ENCODE measurements at places on chromosomes 5 and 9.

- DNase-seq = no peak
Measured at GRCh38 chr5:122358372-122358979, 46.4 kb downstream of the SNCAIP start.

DNA sequence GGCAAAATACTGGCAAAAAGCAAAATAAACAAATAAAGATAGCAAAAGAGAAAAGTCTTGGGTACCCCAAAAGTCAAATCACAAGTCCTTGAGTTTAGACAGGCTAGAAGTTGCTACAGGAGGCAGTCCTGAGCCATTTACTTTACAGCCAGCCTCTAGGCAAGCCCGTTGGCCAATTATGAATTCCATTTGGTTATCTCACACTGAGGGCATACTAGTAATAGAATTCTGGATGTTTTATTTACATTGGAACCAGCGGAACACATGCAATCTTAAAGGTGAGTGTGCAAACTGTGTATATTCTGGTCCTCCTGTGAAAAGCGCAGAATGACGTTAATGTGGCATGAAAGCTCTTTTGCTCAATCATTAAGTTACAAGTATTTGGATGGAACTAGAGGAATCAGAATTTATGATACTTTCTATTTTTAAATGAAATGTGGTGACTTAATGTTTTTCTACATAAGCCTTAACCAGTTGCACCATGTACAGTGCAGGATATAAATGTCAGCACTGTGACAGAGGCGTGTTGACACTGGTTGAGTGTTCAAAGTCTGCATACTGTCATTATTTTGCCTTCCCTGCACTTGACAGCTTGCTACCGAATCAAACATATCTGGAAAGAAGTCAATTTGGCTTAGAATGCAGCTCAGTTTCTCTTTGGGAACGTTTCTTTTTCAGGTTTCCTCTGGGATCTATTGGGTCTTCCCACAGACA, 7.9 kb downstream of the GDNF start:
- no peak for DNase-seq

GRCh38 chr5:180107005-180107404, 35.4 kb upstream of the RNF130 start:
- no peak for DNase-seq

GRCh38 chr5:84724683-84725082, 340.0 kb upstream of the EDIL3 start:
- DNase-seq = no peak

DNA sequence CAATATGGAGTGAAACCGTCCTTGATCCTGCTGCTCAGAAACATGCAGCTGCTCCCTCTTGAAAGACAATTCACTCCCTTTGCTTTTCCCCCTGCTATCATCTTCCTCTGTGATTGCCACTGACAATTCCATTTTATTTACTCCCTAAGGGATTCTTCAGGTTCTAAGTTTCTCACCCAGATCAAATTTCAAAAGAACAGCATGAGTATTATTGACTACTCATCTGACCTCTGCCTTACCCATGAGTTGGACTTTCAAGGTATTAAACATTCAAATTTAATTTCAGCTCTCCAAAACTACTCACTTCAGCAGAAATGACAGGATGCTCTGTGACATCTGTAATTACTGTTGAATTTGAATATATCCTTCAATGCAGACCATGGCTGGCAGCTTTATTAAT, 236.5 kb upstream of the HAPLN1 start:
- no peak for DNase-seq

GRCh38 chr9:121676926-121677325, 25.5 kb downstream of the DAB2IP start:
- no peak for DNase-seq

GRCh38 chr5:39758426-39758825, 333.6 kb upstream of the DAB2 start:
- DNase-seq = no peak

GRCh38 chr9:106880863-106881262, 17.9 kb downstream of the ZNF462 start:
- no peak for DNase-seq

DNA sequence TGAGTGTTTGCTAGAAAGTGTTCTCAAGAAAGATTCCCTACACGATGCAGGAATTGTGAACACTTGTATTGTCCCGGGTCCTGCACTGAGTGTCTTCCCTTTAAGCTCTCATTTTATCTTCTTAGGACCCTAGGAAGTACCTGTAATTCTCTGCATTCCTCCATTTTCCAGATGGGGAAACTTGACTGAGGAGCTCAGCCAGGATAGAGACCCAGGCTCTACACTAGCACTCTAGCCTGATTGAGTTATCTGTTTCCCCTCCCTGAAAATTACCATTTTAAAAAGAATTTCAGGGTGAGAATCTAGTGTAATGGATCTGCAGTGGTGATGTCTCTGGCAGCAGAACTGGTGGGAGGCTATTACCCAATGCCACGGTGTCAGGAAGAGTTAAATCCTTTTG, 453.9 kb downstream of the KDM4C start:
- no peak for DNase-seq

DNA sequence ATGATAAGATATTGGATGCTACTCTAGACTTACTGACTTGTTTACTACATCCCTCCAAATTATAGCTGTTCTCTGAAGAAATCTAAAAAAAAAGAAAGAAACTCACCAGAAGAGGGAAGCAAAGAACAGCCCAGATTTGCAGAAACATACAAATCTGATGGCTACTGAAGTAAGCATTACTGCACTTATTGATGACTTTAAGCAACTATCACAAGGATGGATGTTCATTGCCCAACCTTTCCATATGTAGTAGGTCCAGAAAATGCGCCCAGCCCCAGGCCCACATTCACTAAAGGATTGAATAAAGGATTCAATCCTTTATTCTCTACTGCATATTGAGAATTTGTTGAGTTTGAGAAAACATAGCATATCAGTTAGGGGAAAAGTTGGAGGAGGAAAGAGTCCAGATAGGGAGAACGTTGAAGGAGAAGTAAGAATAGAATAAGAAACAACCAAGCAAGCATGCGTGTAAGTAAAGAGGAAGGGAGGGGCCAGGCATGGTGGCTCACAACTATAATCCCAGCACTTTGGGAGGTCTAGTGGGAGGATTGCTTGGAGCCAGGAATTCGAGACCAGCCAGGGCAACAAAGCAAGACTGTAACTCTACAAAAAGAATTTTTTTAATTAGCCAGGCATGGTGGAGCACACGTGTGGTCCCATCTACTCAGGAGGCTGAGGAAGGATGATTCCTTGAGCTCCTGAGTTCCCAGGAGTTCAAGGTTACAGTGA, 33.8 kb upstream of the DTWD2 start:
- DNase-seq = no peak

- DNase-seq = no peak
Measured at GRCh38 chr5:88304356-88304755, 35.7 kb upstream of the TMEM161B start.

- no peak for DNase-seq
Measured at GRCh38 chr5:149267241-149267973, 4.3 kb upstream of the AFAP1L1 start.

DNA sequence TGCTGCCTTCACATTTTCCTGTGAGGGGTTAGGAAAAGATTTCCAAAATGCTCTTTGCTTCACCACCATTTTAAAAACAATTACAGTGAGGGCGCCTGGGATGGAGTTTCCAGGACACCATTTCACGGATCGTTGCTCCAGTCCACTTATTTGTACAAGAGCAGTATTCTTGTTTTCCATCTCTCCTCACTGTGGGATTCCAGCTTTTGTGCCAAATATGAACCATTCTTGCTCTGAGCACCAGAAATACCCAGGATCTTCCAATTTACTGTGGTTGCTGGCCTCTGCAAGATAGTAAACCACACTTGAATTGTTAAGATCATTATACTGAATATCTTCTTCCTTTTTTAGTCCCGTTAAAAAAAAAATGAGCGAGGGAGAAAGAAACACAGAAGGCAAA, 899.5 kb downstream of the TLE1 start:
- no peak for DNase-seq

DNA sequence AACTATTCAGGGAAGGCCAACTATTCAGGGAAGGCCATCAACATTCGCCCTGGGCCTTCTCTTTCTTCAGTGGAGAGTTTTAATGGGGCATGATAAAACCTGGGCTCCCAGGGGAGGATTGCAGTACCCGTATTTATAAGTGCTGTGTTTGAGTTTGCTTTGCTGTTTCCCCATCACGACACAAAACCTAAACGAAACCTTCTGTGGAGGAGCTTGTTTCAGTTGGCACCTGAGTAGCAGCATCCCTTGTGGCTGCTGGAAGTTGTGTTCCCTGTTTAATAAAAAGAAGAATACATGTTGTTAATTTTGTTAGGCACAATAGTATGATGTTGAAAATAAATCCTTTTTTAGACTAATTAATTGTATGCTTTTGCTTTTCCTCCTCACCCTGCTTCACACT, 8.3 kb downstream of the WDR31 start:
- DNase-seq = no peak

- DNase-seq = no peak
Measured at GRCh38 chr5:31095796-31096195, 97.7 kb upstream of the CDH6 start.

DNA sequence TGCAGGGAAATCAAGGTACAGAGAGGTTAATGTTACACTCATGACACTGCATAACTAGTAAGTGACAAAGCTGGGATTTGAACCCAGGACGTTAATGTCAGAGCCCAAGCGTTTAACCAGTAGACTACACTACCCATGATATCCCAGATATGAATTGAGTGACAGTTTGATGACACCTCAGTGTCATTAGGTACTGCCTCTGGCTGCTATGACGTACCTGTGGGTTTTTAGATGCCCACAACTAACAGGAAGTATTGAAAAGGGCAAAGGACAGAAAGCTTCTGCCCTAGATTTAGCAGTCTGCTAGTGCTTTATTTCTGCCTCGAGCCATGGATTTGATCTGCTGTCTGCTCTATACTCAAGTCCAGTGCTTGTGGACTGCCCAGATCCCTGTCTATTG, 56.2 kb downstream of the GLRA1 start:
- no peak for DNase-seq

- no peak for DNase-seq
Measured at GRCh38 chr5:1317921-1318565, 23.2 kb upstream of the TERT start.

GRCh38 chr9:37840560-37841194, 40.1 kb downstream of the DCAF10 start:
- no peak for DNase-seq

DNA sequence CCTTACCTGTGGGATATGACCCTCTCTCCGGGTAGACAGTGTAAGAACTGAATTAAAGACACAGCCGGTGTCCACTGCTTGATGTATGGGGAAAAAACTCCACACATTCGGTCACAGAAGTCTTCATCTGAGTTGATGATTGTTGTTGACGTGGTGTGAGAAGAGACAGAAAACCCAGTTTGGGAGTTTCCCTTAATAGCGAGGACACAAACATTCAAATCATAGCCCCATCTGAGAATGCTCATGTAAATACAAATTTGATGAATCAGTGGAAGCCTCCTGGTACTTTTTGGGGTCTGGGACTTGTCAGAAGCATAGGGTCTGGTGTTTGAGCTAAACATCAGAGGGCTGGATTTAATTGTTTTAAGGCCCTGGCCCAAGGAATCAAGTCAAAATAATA, 11.0 kb downstream of the HAVCR1 start:
- DNase-seq = no peak

- DNase-seq = no peak
Measured at GRCh38 chr5:71681296-71681695, 37.8 kb upstream of the CARTPT start.

- no peak for DNase-seq
Measured at GRCh38 chr9:136520053-136520540, 25.8 kb downstream of the NOTCH1 start.

DNA sequence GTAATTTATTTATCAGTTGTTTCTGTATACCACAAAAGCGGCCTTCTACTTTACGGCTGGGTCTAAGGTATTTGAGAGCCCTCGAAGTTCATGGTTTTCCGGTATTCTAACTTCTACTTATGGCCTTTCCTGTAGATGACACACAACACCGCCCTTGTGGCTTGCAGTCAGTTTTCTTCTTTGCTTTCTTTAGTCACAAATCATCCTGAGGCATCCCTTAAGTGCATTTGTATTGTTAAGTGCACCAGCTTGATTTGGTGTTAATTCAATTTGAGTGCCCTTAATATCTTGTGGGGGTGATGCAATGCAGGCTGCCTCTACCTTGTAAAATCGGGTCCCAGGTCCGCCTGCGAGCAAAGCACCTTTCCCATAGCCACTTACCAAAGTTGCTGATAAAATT, 511.9 kb downstream of the CCDC171 start:
- no peak for DNase-seq

DNA sequence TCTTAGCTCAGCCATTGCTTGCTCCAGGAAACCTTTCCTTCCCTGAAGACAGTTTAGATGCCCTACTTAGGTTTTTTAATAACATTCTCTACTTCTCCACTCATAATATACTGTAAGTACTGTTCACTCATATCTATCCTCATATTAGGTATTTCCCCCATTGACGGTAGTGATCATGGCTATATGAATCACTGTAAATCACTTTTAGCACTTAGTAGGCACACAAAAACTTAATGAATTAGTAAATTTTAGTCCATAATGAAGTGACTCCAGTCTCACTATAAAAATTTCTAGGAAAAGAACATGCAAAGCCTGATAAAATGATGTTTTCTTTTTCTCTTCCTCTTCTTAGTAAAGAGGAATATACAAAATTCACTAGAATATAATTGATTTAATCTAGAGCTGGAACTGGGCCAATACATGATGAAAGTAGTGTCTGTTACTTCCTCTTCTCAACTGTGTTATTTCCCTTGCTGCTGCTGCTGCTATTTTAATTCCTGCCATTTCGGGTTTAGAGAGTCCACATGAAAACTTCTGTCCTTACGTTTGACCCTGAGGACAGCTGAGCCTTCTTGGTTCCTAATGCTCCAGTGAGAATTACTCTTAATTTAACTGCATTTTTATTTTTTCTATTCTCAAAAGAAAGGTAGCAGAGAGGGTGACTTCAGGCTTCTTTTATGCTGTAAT, 73.5 kb downstream of the LNPEP start:
- no peak for DNase-seq

Measured in activated naive CD4-positive, alpha-beta T cell (primary cell).